ENCODE measurements at places on chromosomes 3 and 15.

GRCh38 chr15:88636050-88636449 lies 2.8 kb upstream of the ISG20 start:
- DNase-seq = no peak

DNA sequence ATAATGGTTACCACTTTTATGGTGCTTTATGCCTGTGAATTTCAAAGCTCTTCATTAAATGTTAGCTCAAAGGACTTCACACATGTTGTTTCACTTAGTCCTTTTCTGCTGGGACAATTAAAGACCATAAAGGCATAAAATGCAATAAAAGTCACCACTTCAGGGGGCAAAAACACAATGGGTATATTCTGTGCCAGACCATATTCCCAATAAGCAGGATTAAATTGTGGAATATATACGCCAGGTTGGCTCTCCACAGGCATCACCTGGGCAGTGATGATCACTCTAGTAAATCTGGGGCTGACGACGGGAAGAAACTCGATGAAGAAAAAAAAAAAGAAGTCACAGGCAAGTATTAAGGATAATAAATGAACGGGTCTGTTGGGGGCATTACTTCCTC lies 370.2 kb upstream of the CNTN4 start:
- DNase-seq = no peak

DNA sequence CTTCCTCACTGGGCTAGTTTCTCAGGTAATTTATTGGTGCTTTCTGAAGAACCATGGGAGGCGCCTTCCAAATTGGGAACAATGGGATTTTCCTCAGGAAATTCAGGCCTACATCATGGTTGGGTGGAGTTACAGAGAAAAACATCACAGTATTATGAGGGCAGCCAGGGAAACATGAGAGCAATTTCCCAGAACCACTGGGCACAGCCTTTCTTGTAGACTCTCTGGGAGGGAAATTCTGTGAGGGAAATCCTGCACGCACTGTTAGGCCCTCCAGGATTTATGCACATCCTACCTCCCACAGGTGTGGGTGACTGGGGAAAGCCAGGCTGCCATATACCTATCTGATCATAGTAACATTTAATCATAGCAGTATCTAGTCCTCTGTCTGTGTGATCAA lies 13.2 kb downstream of the POPDC2 start:
- DNase-seq = no peak

DNA sequence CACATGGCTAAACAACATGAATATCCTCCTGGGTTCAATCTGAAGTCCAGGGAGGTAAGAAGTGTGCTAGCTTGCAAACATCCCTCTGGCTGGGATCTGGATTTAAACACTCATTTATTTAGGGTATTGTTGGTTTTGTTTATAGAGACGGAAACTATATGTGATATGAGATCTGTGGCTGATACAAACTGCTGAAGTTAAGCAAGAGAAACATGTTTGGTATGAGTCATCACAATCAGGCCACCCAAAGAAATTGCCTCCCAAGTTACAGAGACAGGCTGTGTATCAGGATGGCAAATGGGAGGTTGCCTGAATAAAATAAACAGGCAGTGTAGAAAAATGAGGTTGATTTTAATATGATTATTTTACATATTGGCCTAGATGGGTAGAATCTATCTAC lies 562.1 kb downstream of the IGSF11 start:
- DNase-seq = no peak

- DNase-seq = no peak
Observed at GRCh38 chr3:17941766-17942165, 199.3 kb upstream of the TBC1D5 start.

DNA sequence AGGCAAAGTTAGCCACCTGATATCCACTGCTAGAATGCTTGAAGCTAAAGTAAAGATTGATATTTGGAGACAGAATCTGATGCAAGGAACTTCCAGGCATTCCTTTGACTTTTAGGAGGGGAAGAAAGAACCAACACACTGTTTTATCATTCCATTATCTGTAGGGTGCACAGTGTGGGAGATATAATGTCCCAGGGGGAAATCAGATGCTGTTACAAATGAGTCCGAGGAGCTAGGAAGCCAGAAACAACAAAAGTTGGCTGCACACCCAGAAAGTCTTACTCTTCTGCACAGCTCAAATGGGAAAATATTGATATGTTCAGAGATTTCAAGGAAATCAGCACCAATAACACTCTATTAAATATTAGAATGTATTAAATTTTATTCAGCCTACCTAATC lies 113.6 kb upstream of the ROBO1 start:
- DNase-seq = no peak

DNA sequence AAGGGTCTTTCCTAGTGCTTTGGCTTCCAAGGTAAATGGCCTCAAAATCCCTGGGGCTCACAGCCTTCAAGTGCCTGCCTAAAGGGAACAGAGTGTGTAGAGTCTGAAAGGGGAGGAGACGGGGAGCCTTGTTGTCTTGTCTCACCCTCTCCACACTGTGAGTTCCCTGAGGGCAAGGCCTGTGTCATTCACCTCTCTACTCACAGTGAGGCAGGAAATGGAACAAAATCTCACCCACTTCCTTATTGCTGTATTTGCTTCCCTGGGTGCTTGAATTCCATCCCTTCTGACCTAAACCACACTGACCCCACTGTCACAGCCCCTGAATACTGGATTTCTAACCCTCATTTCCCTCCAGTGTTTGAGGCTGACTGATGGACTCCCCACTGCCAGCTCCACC lies 197.5 kb downstream of the EPHB1 start:
- DNase-seq = no peak

DNA sequence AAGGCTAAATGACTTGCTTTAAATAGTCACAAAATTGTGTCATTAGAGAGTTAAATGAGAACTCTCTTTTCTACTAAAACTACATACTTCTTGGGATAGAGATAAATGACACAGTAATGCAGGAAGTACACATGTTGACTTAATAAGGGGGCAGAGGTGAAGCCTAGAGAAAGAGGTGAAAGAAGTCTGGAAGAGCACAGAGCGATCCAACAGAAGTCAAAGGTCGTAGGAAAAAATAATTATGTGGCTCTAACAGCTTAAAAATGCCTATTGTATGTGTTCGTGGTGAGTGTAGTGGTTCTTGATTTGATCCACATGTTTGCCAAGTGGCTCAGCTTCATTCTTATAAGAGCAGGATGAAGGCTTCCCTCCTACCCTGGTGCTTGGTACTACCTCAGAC lies 61.7 kb downstream of the TMEM212 start:
- DNase-seq = no peak

Data from renal cortex interstitium (tissue), 15 donors.